Left renal cortex interstitium (tissue), 4 donors: ENCODE measurements at places on chromosomes 7 and 10.

DNA sequence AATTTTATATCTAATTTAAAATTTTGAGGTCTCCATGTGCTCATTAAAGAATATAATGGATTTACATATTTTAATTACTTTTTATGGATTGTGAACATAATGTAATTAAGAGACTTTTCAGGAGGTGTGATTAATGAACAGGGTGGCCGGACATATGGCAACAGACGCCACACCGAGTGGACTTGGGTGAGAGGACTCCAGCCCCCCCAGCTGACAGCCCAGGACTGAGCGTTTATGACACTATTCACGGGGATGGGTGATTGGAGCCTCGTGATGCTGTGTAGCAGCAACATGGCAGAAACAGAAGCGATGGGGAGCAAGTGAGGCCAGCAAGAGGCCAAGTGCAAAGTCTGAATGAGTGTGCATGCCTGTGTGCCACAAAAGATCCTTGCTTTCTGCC is 1176.9 kb downstream of the TYW1 start:
- DNase-seq = no peak

- DNase-seq = no peak
Observed at GRCh38 chr7:45420843-45421495, 153.2 kb upstream of the ADCY1 start.

GRCh38 chr7:132270517-132270916 is 305.8 kb downstream of the PLXNA4 start:
- DNase-seq = peak; percentile 53

GRCh38 chr7:116034411-116034810 is 3.8 kb upstream of the TFEC start:
- no peak for DNase-seq

DNA sequence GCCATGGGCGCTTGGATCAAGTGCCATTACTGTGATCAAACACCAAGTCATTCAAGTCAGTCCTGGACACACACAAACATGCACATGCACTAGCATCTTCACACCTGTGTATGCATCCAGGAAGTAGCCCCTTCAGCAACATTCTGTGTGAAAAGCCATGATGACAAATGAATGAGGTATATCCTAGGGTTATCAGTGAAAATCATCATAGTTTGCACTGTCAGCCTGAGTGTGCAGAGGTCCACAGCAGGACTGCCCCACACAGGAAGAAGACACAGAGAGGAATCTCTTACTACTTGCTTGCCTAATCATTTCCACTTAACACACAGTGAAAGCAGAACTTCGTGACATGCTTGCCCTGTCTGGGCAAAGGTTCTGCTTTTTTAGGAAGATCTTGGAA is 184.0 kb upstream of the ADO start:
- DNase-seq = no peak

DNA sequence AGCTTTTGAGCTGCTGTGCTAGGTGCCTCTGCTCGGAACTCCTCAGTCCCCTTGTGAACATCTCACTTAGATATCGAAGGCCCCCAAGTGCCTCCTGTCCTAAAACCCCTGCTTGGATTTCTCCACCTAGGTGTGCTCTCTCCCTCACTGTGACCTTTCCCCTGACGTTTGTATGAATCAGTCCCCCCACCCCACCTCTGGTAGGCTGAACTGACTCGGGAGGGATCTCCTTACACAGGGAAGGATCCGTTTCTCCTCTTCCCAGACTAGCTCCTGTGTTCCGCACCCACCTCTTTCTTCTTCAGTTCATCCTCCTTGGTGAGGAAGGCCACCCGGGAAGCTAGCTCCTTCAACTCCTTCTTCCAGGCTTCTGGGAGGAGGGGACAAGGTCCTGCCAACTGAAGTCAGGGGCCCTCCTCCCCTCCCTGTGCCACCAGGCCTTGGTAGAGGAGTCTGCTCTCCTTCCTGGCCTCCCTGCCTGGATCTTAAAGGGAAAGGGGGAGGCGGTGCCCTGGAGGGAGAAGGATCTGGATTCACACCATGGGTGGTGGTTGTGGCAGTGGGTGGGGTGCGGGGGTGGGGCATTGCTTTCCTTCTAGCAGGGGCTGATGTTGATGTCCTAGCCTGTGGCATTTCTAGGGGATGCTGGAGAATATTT is 6.8 kb downstream of the TBATA start:
- no peak for DNase-seq

- no peak for DNase-seq
Observed at GRCh38 chr7:142511801-142512200, 237.5 kb upstream of the PRSS1 start.

GRCh38 chr7:102813191-102814024 is 64.6 kb downstream of the FAM185A start:
- no peak for DNase-seq

GRCh38 chr7:120783273-120783672 is 74.7 kb downstream of the TSPAN12 start:
- DNase-seq = no peak

- no peak for DNase-seq
Observed at GRCh38 chr7:74575083-74575784, 82.3 kb upstream of the GTF2I start.

DNA sequence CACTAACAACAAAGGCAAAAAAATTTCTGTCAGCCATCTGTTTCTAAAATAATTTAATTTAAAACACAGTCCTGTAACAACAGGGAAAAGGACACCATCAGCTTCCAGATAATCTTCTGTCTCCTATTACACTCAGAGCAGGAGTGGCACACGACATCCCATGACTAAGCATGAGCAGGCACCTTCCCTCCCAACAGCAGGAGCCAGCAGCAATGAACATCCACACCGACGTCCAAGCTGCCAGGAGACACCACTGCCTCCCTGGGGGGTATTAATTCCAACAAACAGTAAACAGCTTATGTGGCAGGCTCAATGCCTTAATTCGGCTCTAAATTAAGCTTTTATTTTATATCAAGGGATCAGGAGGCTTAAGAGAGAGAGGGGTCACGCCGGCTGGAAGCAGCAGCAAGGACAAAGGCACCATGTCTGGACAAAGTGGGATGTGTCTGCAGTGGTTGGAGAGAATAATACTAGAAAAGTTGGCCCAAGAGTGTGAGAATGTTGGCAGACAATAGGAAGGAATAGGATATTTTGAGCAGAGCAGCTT is 45.7 kb downstream of the KIAA1549 start:
- peak; percentile 26 for DNase-seq

GRCh38 chr7:92681633-92682032 is 91.4 kb upstream of the FAM133B start:
- DNase-seq = no peak

- DNase-seq = no peak
Observed at GRCh38 chr7:155227788-155228458, 69.8 kb upstream of the INSIG1 start.

- DNase-seq = no peak
Observed at GRCh38 chr7:99792967-99793366, 9.0 kb upstream of the CYP3A4 start.
